Progenitor cell of endocrine pancreas (in vitro differentiated cells): ENCODE measurements at places on chromosomes 5 and 9.
A peak's percentile ranks its signal among the peaks of the same experiment; 100 is the strongest.

DNA sequence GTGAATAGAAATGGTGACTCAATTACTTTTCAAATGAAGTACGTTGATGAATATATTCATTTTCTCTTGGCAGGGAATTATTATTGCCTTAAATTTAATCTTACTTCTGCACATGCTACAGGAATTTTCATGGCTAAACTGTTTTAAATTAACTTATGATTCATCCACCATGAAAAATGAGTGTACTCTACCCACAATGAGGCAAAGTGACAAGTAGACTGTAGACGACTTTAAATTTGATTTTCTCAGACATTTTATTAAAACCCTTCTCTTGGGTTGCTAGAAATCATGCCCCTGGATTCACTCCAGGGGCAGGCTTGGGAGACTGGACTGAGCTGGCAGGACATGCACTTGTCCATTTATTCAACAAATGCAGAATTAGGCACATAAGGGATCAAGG lies 23.5 kb upstream of the ERAP2 start:
- no peak overlapping the region for H3K4me3 ChIP-seq
- H3K36me3 ChIP-seq = peaks cover 4% of the 10 kb centered on the region
- no peaks in the 10 kb centered on the region for H3K4me1 ChIP-seq
- DNase-seq = no peak

DNA sequence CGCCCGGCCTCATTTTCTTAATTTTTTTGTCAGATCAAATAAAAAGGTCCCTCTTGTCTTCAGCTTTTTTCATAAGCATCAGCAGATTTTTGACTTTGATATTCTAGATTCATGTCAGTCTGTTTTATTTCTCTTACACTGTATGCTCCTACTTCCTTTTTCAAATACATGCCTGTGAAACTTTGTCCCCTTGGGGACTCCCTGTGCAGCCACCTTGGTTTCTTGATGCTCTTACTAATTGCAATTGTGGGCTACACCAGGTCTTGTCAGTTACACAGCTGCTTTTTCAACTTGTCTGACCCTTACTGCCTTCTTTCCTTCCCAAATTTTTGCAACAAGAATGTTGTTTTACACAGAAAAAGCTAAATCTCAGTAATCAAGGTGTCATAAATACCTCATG lies 238.2 kb upstream of the KCNN2 start:
- H3K27ac ChIP-seq = no peak overlapping the region
- no peak overlapping the region for H3K4me3 ChIP-seq
- no peak for DNase-seq
- H3K4me1 ChIP-seq = peaks cover 4% of the 10 kb centered on the region

- peaks cover 5% of the 10 kb centered on the region for H3K27me3 ChIP-seq
- H3K4me3 ChIP-seq = no peak overlapping the region
- H3K27ac ChIP-seq = no peak overlapping the region
Observed at GRCh38 chr9:133732639-133733408, 5.3 kb downstream of the SARDH start.

DNA sequence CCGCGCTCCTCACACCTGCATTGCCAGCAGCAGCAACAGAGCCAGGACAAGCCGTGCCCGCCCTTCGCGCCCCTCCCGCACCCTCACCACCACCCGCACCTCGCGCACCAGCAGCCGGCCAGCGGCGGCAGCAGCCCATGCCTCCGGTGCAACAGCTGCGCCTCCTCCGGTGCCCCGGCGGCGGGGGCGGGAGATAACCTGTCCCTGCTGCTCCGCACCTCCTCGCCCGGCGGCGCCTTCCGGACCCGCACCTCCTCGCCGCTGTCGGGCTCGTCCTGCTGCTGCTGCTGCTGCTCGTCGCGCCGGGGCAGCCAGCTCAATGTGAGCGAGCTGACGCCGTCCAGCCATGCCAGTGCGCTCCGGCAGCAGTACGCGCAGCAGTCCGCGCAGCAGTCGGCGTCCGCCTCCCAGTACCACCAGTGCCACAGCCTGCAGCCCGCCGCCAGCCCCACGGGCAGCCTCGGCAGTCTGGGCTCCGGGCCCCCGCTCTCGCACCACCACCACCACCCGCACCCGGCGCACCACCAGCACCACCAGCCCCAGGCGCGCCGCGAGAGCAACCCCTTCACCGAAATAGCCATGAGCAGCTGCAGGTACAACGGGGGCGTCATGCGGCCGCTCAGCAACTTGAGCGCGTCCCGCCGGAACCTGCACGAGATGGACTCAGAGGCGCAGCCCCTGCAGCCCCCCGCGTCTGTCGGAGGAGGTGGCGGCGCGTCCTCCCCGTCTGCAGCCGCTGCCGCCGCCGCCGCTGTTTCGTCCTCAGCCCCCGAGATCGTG lies 517 bp downstream of the KCNN2 start:
- peak overlapping the region; percentile 96 for H3K4me3 ChIP-seq
- H3K27me3 ChIP-seq = peaks cover 36% of the 10 kb centered on the region
- no peak for DNase-seq
